ENCODE measurements at places on chromosomes 6 and 20. TPM values are rescaled to one million over a fixed set of nuclear protein-coding genes. Genes with fewer than 3 reads are reported as not detected.

- no peak overlapping the region for H3K27ac ChIP-seq
- no peak overlapping the region for H3K4me3 ChIP-seq
- peaks cover 14% of the 10 kb centered on the region for H3K27me3 ChIP-seq
- no peaks in the 10 kb centered on the region for H3K36me3 ChIP-seq
These were observed 25.9 kb downstream of the ELOVL2 start for GRCh38 chr6:11018225-11018624.

- H3K27me3 ChIP-seq, result no peaks in the 10 kb centered on the region
- H3K4me1 ChIP-seq, result no peaks in the 10 kb centered on the region
- H3K4me3 ChIP-seq, result no peak overlapping the region
- H3K36me3 ChIP-seq, result no peaks in the 10 kb centered on the region
These were observed 360.7 kb downstream of the NKAIN2 start for GRCh38 chr6:124164343-124164742.

DNA sequence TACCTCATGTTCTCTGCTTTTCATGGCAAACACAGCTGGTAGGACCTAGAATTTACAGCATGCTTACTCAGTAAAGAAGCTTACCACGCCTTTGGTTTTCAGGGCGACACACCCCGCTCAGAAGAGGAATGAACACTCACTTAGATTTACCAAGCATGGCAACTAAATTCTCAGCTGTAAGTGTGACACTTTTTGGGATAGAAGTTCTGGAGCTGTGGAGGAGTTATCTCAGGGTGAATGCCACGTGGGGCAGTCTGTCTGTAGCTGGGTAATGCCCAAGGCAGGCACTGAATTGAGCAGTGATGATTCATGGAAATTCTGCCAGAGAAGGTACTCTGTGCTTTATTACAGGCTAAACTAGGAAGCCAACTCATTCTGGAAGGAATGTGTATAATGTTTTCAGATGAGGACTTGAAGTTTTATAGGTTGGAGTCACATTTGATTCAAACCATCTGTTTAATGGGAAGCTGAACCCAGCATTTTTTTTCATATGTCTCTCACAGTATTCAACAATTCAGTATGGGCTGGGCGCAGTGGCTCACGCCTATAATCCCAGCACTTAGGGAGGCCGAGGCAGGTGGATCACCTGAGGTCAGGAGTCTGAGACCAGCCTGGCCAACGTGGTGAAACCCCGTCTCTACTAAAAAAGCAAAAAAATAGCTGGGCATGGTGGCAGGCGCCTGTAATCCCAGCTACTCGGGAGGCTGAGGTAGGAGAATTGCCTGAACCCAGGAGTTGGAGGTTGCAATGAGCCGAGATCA, 3.5 kb upstream of the PRIM2 start:
- peaks cover 22% of the 10 kb centered on the region for H3K36me3 ChIP-seq
- no peaks in the 10 kb centered on the region for H3K27me3 ChIP-seq
- H3K4me3 ChIP-seq, result peak overlapping the region; percentile 83
- peak; percentile 100 for DNase-seq
- H3K4me1 ChIP-seq, result peaks cover 70% of the 10 kb centered on the region

GRCh38 chr6:137150072-137150471, 23.4 kb downstream of the IL22RA2 start:
- H3K27ac ChIP-seq, result no peak overlapping the region
- DNase-seq, result no peak
- H3K4me1 ChIP-seq, result no peaks in the 10 kb centered on the region

GRCh38 chr6:26312501-26313397, 52.2 kb upstream of the BTN3A2 start:
- H3K36me3 ChIP-seq, result no peaks in the 10 kb centered on the region
- peaks cover 52% of the 10 kb centered on the region for H3K4me1 ChIP-seq
- DNase-seq, result peak; percentile 95
- peak overlapping the region; percentile 92 for H3K4me3 ChIP-seq

DNA sequence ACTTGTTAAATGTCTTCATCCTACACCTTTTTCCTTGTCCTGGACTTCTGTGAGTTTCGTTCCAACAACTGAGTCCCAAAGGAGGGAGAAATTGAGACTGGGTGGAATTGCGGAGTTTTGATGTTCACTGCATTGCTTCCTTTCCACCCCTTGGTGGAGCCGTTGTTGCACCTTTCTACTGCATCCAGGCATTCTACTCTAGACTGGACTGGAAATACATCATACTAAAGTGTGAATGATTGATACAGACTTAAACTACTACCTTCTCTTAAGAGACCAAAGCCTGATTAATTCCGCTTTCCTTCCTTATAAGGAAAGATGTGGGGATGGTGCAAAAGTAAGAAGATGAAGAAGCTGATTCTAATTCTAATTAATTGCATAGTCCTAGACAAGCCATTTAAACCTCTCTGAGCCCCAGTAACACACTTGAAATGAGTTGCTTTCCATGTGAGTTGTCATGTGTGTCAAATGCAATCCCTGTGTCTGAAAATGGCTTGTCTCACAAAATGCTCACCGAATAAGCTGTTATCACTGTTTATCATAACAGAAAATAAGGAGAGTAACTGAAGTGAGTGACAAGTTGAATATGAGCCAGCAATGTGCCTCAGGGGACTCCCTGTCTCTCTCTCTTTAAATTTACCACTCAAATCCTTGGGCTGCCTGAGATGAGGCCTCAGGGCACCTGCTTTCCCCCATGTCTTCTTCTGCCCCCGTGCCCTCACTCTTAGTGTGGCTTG, 338.3 kb upstream of the CHD6 start:
- no peaks in the 10 kb centered on the region for H3K27me3 ChIP-seq
- no peak overlapping the region for H3K4me3 ChIP-seq
- H3K4me1 ChIP-seq, result no peaks in the 10 kb centered on the region
- no peaks in the 10 kb centered on the region for H3K36me3 ChIP-seq
- no peak for DNase-seq

DNA sequence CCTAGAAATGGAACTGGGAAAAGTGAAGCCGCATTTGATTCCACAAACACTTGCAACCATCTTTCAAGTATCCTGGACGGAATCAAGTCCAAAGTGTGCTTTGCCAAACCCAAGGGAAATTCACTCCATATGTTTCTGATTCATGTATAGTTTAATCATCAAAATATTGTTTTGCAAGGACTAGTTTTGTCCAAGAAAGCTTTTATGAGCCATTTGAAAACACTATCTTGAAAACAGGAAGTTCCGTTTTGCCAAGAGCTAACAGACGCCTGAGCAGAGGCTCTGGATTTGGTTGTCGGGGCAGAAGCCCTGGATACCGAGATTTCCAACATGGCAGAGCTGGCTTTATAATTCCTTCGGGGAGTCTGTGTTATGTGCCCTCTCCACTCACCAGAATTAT, 251.1 kb downstream of the PHACTR1 start:
- peaks cover 46% of the 10 kb centered on the region for H3K4me1 ChIP-seq
- peak overlapping the region; percentile 81 for H3K4me3 ChIP-seq
- no peaks in the 10 kb centered on the region for H3K36me3 ChIP-seq

- no peak for DNase-seq
- no peaks in the 10 kb centered on the region for H3K4me1 ChIP-seq
- no peak overlapping the region for H3K27ac ChIP-seq
- H3K36me3 ChIP-seq, result no peaks in the 10 kb centered on the region
- no peaks in the 10 kb centered on the region for H3K27me3 ChIP-seq
These were observed 306.8 kb downstream of the LMBRD1 start for GRCh38 chr6:69489970-69490369.

- peaks cover 19% of the 10 kb centered on the region for H3K36me3 ChIP-seq
- H3K27ac ChIP-seq, result peak overlapping the region; percentile 86
- peak overlapping the region; percentile 69 for H3K4me3 ChIP-seq
- H3K4me1 ChIP-seq, result peaks cover 41% of the 10 kb centered on the region
- H3K27me3 ChIP-seq, result no peaks in the 10 kb centered on the region
- DNase-seq, result peak; percentile 77
These were observed 69.6 kb downstream of the JAG1 start for GRCh38 chr20:10603971-10604864.

DNA sequence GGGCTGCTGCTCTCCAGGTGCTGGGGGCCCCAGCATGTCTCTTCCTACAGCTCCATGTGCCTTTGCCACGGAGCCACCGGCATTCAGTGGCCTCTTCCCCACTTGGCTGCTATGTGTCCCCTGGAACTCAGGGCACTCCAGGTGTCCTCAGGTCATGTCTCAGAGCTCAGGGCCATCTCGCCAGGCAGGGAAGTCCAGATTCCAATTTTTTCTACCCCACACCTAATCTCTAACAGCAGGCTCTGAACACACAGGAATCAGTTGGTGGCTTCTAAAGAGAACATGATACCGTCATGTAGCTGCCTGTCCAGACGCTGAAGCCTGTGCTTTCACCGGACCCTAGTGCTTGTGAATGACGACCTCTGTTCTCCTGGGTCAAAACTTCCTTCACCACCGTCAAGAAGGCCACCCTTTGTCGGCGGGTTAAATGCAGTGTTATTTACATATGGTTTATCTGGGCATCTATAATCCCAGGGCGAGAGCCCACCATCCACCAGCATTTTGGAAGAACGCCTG, 4.2 kb upstream of the SLCO4A1 start:
- H3K36me3 ChIP-seq, result no peaks in the 10 kb centered on the region
- H3K4me3 ChIP-seq, result no peak overlapping the region
- no peaks in the 10 kb centered on the region for H3K4me1 ChIP-seq
- no peak overlapping the region for H3K27ac ChIP-seq

GRCh38 chr6:73657201-73657600, 3.4 kb upstream of the SLC17A5 start:
- peaks cover 3% of the 10 kb centered on the region for H3K27me3 ChIP-seq
- peaks cover 39% of the 10 kb centered on the region for H3K4me1 ChIP-seq
- DNase-seq, result no peak
- no peak overlapping the region for H3K4me3 ChIP-seq
- no peaks in the 10 kb centered on the region for H3K36me3 ChIP-seq

FRK gene
- 0.03 TPM for total RNA-seq

INSM1 gene
- not detected for total RNA-seq

NHSL1 gene
- total RNA-seq, result 4.9 TPM

DNA sequence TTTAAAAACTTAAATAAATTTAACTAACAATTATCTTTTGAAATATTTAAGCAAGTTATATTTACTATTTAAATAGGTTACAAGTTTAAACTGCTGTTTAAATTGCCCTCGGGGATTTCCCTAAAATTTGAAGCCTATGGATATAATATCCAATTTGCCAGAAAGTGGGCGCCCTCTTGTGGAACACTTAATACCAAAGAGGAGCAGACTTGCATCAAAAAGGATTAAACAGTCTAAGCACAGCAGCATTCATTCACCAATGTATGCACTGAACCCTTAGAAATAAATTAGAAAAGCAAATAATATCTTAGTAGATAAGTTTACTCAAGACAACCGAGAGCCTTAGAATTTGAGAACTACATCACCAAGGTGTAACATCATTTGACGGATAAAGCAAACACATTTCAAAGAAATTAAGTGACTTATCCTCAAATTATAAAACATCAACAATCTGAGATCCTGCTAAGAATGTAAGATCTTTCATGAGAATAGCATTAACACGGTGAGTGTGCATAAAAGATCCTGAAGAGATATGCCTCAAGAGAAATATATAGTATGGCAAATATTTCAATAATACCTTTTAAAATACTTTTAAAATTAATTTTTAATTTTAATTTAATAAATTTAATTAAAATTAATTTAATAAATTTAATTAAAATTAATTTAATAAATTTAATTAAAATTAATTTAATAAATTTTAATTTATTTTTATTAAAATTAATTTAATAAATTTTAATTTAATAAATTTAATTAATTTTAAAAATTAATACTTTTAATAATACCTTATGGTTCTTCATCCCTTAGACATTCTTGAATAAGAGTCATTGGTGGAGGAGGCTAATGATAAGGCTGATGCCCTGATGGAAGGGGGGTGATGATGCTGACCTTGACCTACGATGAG, 11.5 kb upstream of the MEP1A start:
- peak; percentile 49 for DNase-seq
- H3K4me3 ChIP-seq, result no peak overlapping the region
- no peaks in the 10 kb centered on the region for H3K4me1 ChIP-seq
- no peak overlapping the region for H3K27ac ChIP-seq

BFSP1 gene
- 2.0 TPM for total RNA-seq

- H3K27me3 ChIP-seq, result no peaks in the 10 kb centered on the region
- H3K36me3 ChIP-seq, result peaks cover 8% of the 10 kb centered on the region
These were observed 25.4 kb downstream of the TTLL2 start for GRCh38 chr6:167350275-167350696.

All from HFFc6 (cell line).